Activated CD4-positive, alpha-beta T cell treated with anti-CD3 and anti-CD28 coated beads, Interleukin-2, amount 50 U/mL, for 1 hour (primary cell): ENCODE measurements at places on chromosomes 4 and X.

GRCh38 chr4:103719830-103720207 lies at the start of gene TACR3:
Gene TACR3, minus strand, starts transcription at chr4:103719985. Its CDS starts 310 bp downstream, at chr4:103719675.
- no peak for DNase-seq

DNA sequence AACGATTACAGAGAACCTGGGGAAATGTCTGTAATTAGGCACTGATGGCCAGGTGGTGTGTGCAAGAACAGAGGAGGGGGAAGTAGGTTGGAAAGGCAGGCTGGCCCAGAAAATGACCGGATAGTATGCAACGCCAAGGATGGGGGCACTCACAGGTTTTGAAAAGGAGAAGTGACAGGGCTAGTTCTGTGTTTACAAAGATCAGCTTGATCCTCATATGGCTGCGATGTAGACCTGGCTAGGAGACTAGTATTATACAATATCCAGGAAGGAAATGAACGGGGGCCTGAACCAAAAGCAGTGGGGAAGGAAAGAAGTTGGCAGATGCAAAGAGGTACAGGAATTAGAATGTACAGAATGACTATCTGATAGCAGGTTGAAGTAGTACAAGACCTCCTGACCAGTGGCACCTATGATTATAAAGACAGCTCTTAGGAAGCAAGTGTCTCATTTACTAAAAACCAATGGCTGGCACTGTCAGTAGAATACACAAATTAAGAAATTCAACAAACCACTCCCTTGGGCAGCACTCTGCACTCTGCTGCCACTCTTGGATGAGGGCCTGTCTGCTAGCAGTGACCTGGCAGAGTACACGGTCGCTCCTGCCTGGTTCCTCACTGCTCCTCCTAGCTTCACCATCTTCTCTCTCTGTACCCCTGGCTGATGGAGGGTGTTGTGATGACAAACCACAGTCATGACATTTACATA lies 14.1 kb downstream of the MFAP3L start:
- DNase-seq = no peak

- no peak for DNase-seq
These were observed 338.2 kb upstream of the PABPC4L start for GRCh38 chr4:134539729-134540231.

- DNase-seq = no peak
These were observed 74.4 kb downstream of the CENPC start for GRCh38 chr4:67470871-67471270.

- DNase-seq = no peak
These were observed 1607.7 kb downstream of the ARAP2 start for GRCh38 chr4:34636623-34637022.

DNA sequence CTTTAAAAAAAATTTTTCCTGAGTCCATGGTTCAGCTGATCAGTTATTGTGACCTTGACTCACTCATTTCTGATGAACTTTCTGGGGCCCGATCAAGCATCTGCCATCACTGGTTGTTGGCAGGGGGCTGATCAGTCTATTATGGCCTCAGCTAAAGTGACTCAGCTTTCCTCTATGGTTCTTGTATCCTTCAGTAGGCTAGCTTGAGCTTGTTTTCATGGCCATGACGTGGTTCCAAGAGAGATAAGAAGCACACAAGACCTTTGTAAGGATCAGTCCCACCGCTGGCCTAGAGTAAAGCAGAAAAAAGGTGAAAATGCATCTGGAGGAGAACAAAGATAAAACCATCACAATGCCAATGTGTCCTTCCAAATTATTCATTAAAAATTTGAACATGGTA lies 29.8 kb upstream of the EPGN start:
- DNase-seq = no peak

DNA sequence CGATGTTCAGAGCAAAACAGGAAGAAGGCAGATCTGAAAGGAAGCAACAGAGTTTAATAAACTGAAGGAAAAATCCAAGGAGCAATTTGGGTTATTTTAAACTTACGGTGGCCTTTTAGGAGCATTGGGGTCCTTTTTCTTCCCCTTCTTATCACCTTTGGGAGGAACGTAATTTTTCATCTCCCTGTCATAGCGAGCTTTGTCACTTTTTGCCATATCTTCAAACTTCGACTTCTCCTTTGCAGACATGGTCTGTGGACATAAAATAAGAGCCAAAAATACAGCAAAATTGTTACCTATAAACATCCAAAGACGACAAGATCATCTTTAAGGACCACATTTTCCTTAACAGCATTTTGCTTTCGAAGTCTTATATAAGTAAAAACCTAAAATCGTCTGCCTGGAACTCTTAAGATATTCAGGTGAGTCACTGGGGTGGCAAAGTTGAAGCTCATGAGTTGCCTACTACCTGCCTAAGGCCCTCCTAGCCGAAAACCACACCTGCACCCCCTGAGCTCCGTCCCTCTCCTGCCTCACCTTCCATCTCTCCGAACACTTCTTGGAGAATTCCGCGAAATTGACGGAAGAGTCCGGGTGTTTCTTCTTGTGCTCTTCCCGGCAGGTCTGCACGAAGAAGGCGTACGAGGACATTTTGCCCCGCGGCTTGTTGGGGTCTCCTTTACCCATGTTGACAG lies 1.0 kb downstream of the HMGB2 start:
- DNase-seq = no peak

DNA sequence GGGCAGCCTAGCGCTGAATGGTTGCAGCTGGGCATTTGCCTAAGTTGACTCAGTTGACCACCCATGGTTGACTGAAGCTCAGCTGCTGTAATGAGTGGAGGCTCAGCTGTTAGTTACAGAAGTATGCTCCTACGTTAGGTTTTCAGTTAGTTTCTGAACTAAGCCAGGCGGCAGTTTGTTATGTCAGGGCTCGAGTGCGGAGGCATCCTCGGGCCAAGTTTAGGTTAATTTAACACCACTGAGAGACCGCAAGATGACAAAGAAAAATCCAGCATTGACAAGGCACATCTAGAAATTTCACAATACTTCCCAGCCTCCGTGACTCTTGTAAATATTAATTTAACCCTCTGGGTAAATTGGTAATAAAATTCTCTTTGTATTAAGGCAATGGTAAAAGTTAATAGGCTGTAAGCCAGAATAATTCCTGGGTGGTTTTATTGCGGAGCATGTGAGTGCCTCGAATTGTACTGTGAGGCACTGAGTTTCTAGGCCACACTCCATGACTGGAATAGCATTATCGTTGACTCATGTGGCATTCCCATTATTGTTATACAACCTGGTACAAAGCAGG lies 33.1 kb upstream of the CDKN2AIP start:
- no peak for DNase-seq

DNA sequence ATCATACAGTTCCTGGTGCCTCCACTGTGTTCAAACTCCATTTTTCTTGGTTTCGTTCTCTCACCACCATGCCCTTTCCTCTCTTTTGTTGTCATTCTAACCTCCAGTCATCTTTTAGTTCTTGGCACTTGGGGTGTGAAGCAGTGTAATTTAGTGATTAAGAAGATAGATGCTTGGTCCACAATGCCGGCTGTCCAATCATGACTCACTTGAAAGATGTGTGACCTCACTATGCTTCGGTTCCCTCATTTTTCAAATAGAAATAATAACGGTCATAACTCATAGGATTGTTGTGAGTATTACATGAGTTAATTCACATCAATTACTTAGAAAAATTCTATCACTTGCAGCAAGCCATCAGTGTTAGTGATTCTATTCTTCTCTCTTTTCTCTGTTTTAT lies 327.8 kb downstream of the ADGRL3 start:
- no peak for DNase-seq

DNA sequence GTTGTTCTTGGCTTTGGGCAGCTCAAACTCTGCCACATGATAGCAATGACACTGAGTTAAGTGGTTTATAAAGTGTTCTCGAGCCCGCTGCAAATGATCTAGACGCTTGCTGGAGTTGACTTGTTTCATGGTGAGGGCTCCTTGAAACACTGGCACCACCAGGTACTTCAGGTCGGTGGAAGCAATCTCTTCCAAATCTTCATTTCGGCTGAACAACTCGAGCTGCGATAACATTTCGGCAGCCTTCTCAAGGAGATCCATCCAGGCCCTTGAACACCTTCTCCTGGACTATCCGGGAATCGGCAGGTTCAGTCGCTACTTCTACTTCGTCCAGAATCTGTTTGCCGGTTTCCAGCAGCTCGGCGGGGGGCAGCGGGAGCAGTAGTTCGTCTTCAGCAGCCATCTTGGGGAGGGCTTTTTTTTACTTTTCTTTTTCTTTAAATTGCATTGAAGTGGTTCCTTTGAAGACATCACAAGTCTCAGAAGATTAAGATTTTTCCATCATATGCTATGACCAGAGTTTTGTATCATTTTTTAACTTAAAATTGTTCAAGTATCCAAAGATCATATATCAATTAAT lies 28.0 kb downstream of the HNRNPDL start:
- no peak for DNase-seq
